SJSA1 (cell line): ENCODE measurements at places on chromosomes 2 and 18. TPM values are rescaled to one million over a fixed set of nuclear protein-coding genes. Genes with fewer than 3 reads are reported as not detected.

- peaks cover 55% of the 10 kb centered on the region for H3K36me3 ChIP-seq
- no peaks in the 10 kb centered on the region for H3K27me3 ChIP-seq
- no peak for DNase-seq
- no peak overlapping the region for H3K4me3 ChIP-seq
- H3K4me1 ChIP-seq, result peaks cover 6% of the 10 kb centered on the region; the same call in 1 of the 2 replicates
These were observed 5.1 kb downstream of the HNMT start for GRCh38 chr2:137969418-137969765.

GRCh38 chr2:240502059-240502429, 55.7 kb downstream of the ANKMY1 start:
- H3K36me3 ChIP-seq, result no peaks in the 10 kb centered on the region
- no peak overlapping the region for H3K27ac ChIP-seq
- no peak for DNase-seq
- no peak overlapping the region for H3K4me3 ChIP-seq

DNA sequence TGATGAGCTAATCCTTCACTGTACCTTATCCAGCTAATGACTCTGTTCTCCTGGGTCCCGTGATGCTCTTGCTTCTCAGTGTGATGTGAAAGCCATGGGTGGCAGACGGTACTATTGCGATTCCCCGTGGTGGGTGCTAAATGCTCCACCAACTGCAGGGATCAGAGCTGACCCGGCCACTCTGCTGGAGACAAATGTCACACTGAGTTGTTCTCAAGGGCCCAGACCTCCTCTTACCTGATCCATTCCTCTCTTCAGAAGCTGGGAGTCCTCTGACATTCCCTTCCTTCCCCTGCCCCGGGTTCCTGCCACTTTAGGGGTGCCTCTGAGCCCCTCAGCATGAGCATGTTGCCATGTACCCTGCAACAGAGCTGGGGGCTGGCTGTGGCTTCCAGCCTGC, 105.1 kb downstream of the MAPK4 start:
- DNase-seq, result no peak
- no peak overlapping the region for H3K4me3 ChIP-seq
- H3K4me1 ChIP-seq, result no peaks in the 10 kb centered on the region
- H3K36me3 ChIP-seq, result no peaks in the 10 kb centered on the region

- no peak for DNase-seq
- H3K4me1 ChIP-seq, result no peaks in the 10 kb centered on the region
- no peaks in the 10 kb centered on the region for H3K27me3 ChIP-seq
- H3K27ac ChIP-seq, result no peak overlapping the region
- no peaks in the 10 kb centered on the region for H3K36me3 ChIP-seq
- H3K4me3 ChIP-seq, result no peak overlapping the region
These were observed 466.3 kb downstream of the SATB2 start for GRCh38 chr2:198991431-198991830.

DNA sequence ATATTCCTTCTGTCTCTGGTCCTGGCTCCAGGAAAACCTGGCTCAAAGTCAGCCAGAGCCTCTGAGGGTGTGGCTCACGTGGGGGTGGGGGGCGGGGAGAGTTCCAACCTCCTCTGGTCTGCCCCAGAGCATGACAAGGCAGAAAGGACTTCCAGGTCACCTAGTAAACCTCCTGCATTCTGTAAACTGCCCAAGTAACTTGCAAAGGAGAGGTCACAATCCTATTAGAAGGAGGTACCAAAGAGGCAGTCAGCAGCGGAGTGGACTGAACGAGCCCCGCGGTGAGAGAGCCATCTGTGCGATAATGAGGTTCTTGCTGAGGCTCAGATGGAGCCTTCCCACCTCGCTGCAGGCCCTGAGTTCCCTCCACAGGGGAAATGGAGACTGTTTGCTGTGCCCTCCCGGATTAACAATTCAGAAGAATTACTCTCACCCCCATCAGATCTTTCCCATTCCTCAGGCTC, 58.9 kb upstream of the GATA6 start:
- H3K36me3 ChIP-seq, result no peaks in the 10 kb centered on the region
- no peak overlapping the region for H3K27ac ChIP-seq
- no peaks in the 10 kb centered on the region for H3K4me1 ChIP-seq
- H3K4me3 ChIP-seq, result no peak overlapping the region

GRCh38 chr2:20551260-20551944, 99.5 kb downstream of the HS1BP3 start:
- H3K36me3 ChIP-seq, result no peaks in the 10 kb centered on the region
- H3K4me3 ChIP-seq, result no peak overlapping the region
- no peaks in the 10 kb centered on the region for H3K27me3 ChIP-seq
- no peak for DNase-seq

DNA sequence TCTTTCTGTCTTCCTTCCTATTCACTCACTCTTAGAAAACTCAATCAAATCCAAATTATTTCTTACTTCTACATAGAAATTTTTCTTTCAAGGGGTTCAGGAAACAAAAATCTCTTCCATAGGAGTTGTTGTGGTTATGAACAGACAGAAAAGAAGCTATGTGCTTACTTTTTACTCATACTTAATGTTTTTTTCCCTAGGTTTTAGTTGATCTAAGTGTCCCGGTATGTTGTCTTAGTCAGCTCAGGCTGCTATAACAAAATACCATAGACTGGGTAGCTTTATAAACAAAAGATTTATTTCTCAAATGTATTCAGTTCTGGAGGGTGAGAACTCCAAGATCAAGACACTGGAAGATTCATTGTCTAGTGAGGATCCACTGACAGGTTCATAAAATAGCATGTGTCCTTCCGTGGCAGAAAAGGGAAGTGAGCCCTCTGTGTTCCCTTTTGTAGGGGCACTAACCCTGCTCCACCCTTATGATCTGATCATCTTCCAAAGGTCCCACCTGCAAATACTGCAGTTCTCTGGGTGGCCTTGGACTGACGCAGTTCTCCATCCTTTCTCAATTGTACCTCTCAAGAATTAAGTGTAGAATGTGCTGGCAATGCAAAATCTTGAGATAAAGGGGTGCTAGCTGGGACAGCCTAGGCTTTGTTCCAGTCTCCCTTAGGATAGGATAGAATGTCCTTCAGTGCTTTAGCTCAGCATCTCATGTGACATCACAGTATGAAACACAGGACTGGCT, 14.4 kb upstream of the VRK2 start:
- no peak overlapping the region for H3K4me3 ChIP-seq
- no peaks in the 10 kb centered on the region for H3K27me3 ChIP-seq
- no peaks in the 10 kb centered on the region for H3K36me3 ChIP-seq
- no peak overlapping the region for H3K27ac ChIP-seq
- no peak for DNase-seq

- no peaks in the 10 kb centered on the region for H3K27me3 ChIP-seq
- no peak overlapping the region for H3K27ac ChIP-seq
- H3K36me3 ChIP-seq, result no peaks in the 10 kb centered on the region
- DNase-seq, result no peak
These were observed 213.0 kb downstream of the RNF152 start for GRCh38 chr18:61679836-61680235.

GRCh38 chr18:46356278-46357033, 252.3 kb downstream of the HAUS1 start:
- DNase-seq, result no peak
- no peak overlapping the region for H3K4me3 ChIP-seq
- no peaks in the 10 kb centered on the region for H3K27me3 ChIP-seq
- H3K4me1 ChIP-seq, result no peaks in the 10 kb centered on the region

- no peaks in the 10 kb centered on the region for H3K27me3 ChIP-seq
- no peak for DNase-seq
- H3K27ac ChIP-seq, result no peak overlapping the region
These were observed 63.6 kb downstream of the COX7A2L start for GRCh38 chr2:42297322-42297936.

- H3K36me3 ChIP-seq, result no peaks in the 10 kb centered on the region
- peak overlapping the region; percentile 83 for H3K4me3 ChIP-seq
- no peak for DNase-seq
- no peaks in the 10 kb centered on the region for H3K27me3 ChIP-seq
These were observed 583 bp downstream of the NEMP2 start for GRCh38 chr2:190533968-190534309.

The OBSL1 gene
- 53.1 and 55.3 TPM in 2 replicates for total RNA-seq

The C2orf81 gene
- 0.34 and 1.3 TPM in 2 replicates for total RNA-seq

The BCL11A gene
- total RNA-seq, result 0.03 and 0.13 TPM in 2 replicates

The METTL8 gene
- 19.5 and 60.7 TPM in 2 replicates for total RNA-seq

The NBEAL1 gene
- total RNA-seq, result 15.1 and 18.1 TPM in 2 replicates

The CFC1 gene
- total RNA-seq, result not detected in 2 replicates

The DLX1 gene
- total RNA-seq, result 4.7 and 4.9 TPM in 2 replicates

The NOSTRIN gene
- total RNA-seq, result not detected in 2 replicates

The NMUR1 gene
- total RNA-seq, result 0.21 and 1.0 TPM in 2 replicates

The LYG1 gene
- 0.37 TPM in 1 of 2 replicates, not detected in the other for total RNA-seq

The RETREG2 gene
- 37.6 and 45.8 TPM in 2 replicates for total RNA-seq
